ENCODE measurements at places on chromosomes 12 and 14. TPM values are rescaled to one million over a fixed set of nuclear protein-coding genes. Genes with fewer than 3 reads are reported as not detected.

GRCh38 chr12:109687250-109687649 lies 26.4 kb upstream of the FAM222A start:
- no peak overlapping the region for H3K27ac ChIP-seq
- no peaks in the 10 kb centered on the region for H3K27me3 ChIP-seq
- H3K4me1 ChIP-seq, result no peaks in the 10 kb centered on the region
- no peak for DNase-seq
- H3K36me3 ChIP-seq, result no peaks in the 10 kb centered on the region

Gene ANKS1B
- total RNA-seq, result not detected

GRCh38 chr14:83470466-83470865 lies 1936.8 kb upstream of the SEL1L start:
- H3K27me3 ChIP-seq, result no peaks in the 10 kb centered on the region
- H3K36me3 ChIP-seq, result no peaks in the 10 kb centered on the region
- no peak for DNase-seq
- no peak overlapping the region for H3K27ac ChIP-seq
- no peak overlapping the region for H3K4me3 ChIP-seq

- H3K4me1 ChIP-seq, result peaks cover 1% of the 10 kb centered on the region
- DNase-seq, result no peak
- H3K36me3 ChIP-seq, result peaks cover 36% of the 10 kb centered on the region
- no peak overlapping the region for H3K4me3 ChIP-seq
- H3K27ac ChIP-seq, result no peak overlapping the region
Observed at GRCh38 chr14:95121911-95122620, 35.3 kb downstream of the DICER1 start.

GRCh38 chr14:104576232-104576969 lies 3.2 kb upstream of the C14orf180 start:
- peaks cover 34% of the 10 kb centered on the region for H3K27me3 ChIP-seq
- H3K27ac ChIP-seq, result no peak overlapping the region
- no peak overlapping the region for H3K4me3 ChIP-seq
- no peaks in the 10 kb centered on the region for H3K36me3 ChIP-seq

Gene LPAR5
- not detected for total RNA-seq

Data from SJSA1 (cell line).